ENCODE measurements at places on chromosomes 4 and X. TPM values are rescaled to one million over a fixed set of nuclear protein-coding genes. Genes with fewer than 3 reads are reported as not detected.

Gene CT45A8
- total RNA-seq, result not detected

Gene PARM1
- total RNA-seq, result 2.5 TPM

DNA sequence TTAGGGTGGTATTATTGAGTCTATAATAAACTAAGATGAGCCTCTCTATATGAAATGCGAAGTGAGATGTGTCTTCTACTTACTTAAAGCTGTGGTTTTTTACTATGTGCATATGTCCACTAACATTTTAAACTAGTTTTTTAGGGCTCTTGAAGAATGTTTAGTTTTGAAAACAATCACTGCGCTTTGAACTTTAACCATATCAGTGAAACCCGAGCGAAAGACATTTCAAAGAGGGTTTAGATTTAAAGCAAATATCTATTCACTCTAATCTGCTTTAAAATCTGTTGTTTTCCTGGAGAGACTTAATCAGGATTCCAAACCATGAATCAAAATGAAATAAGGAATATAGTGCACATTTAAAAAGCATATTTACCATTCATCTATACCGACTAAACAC, 24.8 kb upstream of the SLC7A11 start:
- no peak for DNase-seq

DNA sequence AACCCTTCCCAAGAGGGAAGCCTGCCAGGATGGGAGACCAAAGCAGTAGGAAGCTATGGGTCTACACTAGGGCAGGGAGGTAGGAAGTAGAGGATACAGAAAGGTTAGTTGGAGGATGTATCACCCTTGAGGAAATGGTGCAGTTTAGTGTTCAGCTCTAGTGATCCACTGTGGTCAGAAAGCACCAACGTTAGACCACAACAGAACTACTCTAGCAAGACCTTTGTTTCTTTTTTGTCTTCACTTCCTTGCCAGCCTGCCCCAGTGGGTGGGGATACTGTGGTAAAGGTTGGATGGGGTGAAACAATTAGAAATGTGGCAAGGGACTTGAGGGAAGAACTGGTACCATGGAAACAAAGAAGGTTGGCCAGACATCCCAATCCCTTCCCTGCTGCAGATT, 83.3 kb downstream of the DDIT4L start:
- no peak for DNase-seq

Gene SCML1
- 2.3 TPM for total RNA-seq

- DNase-seq, result no peak
Measured at GRCh38 chrX:44106864-44107263, 133.7 kb upstream of the NDP start.

DNA sequence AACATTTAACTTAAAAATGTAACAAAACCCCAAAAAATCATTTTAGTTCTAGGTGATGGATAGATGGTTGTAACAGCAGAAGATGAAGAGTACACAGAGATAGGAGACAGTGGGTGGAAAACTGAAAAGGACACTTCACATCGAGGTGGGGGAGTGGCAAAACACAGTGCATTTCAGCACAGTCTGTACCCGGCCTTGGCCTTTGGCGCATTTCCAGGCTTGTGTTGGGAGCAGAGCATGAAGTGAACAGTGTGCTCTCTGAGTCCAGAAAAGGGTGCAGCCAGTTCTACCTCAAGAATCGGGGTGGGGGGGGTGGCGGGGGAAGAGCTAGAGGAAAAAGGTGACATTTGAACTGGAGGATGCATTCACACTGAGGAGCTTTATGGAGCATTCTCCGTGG, 4.3 kb downstream of the TSPYL2 start:
- DNase-seq, result no peak
